ENCODE measurements at places on chromosomes 5 and 9. TPM values are rescaled to one million over a fixed set of nuclear protein-coding genes. Genes with fewer than 3 reads are reported as not detected.

The ARSI gene
- total RNA-seq = 0.51 TPM

The HAVCR1 gene
- total RNA-seq = not detected

The PARP8 gene
- total RNA-seq = 23.9 TPM

The ENHO gene
- 1.0 TPM for total RNA-seq

- peak overlapping the region; percentile 56 for H3K4me3 ChIP-seq
- DNase-seq = no peak
- H3K27me3 ChIP-seq = peaks cover 2% of the 10 kb centered on the region
- H3K36me3 ChIP-seq = no peaks in the 10 kb centered on the region
- peak overlapping the region; percentile 15 for H3K27ac ChIP-seq
These were observed 35.5 kb upstream of the ADAMTSL1 start for GRCh38 chr9:18438300-18438925.

- no peak overlapping the region for H3K27ac ChIP-seq
- no peaks in the 10 kb centered on the region for H3K36me3 ChIP-seq
- DNase-seq = no peak
- H3K4me3 ChIP-seq = no peak overlapping the region
- no peaks in the 10 kb centered on the region for H3K4me1 ChIP-seq
- H3K27me3 ChIP-seq = peaks cover 38% of the 10 kb centered on the region
These were observed 85.9 kb downstream of the RASGRF2 start for GRCh38 chr5:81046041-81046440.

DNA sequence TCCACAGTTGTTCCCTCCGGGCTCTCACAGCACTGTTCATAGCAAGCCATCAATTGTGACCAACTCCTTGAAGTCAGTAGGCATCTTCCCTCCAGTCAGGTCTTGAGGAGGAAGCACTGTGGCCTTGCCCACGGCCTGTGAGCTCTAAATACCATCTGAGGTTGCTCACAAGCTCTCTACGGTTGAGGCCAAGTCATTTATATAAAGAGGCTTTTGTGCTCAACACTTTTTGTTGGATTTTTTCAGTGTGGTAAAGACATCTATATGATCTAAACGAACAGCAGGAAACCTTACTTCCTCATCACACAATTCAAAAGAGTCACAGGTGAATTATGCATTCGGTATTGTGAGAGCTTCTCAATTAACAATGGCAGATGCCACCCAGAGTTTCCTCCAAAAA lies 97.3 kb downstream of the ZNF462 start:
- H3K27ac ChIP-seq = no peak overlapping the region
- no peak overlapping the region for H3K4me3 ChIP-seq
- peaks cover 19% of the 10 kb centered on the region for H3K4me1 ChIP-seq
- DNase-seq = no peak

GRCh38 chr5:52801329-52801728 lies 13.6 kb downstream of the ITGA1 start:
- H3K4me3 ChIP-seq = peak overlapping the region; percentile 90
- no peaks in the 10 kb centered on the region for H3K27me3 ChIP-seq
- DNase-seq = no peak
- peaks cover 82% of the 10 kb centered on the region for H3K4me1 ChIP-seq

GRCh38 chr9:107630156-107630555 lies 140.6 kb upstream of the KLF4 start:
- no peaks in the 10 kb centered on the region for H3K36me3 ChIP-seq
- DNase-seq = no peak
- H3K4me3 ChIP-seq = no peak overlapping the region
- no peaks in the 10 kb centered on the region for H3K27me3 ChIP-seq
- peaks cover 13% of the 10 kb centered on the region for H3K4me1 ChIP-seq

- H3K4me1 ChIP-seq = peaks cover 13% of the 10 kb centered on the region
- no peak overlapping the region for H3K4me3 ChIP-seq
- DNase-seq = no peak
- no peaks in the 10 kb centered on the region for H3K27me3 ChIP-seq
These were observed 21.3 kb downstream of the TLR4 start for GRCh38 chr9:117725426-117725887.

DNA sequence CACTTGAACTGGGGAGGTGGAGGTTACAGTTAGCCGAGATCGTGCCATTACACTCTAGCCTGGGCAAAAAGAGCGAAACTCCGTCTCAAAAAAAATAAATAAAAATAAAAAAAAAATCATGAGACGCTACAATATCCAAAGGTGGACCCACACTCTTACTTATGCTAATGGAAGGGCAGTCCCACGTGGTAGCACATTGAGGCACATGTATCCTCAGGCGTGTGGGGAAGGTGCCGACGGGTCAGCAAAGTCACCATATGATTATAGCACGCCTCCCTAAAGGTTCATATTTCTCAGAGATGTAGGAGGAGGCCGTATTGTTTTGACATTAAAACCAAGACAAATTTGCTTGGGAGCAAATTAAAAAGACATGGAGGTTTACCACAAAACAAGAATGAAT lies 201.6 kb downstream of the LRRC70 start:
- H3K27ac ChIP-seq = no peak overlapping the region
- peaks cover 6% of the 10 kb centered on the region for H3K27me3 ChIP-seq
- DNase-seq = no peak

DNA sequence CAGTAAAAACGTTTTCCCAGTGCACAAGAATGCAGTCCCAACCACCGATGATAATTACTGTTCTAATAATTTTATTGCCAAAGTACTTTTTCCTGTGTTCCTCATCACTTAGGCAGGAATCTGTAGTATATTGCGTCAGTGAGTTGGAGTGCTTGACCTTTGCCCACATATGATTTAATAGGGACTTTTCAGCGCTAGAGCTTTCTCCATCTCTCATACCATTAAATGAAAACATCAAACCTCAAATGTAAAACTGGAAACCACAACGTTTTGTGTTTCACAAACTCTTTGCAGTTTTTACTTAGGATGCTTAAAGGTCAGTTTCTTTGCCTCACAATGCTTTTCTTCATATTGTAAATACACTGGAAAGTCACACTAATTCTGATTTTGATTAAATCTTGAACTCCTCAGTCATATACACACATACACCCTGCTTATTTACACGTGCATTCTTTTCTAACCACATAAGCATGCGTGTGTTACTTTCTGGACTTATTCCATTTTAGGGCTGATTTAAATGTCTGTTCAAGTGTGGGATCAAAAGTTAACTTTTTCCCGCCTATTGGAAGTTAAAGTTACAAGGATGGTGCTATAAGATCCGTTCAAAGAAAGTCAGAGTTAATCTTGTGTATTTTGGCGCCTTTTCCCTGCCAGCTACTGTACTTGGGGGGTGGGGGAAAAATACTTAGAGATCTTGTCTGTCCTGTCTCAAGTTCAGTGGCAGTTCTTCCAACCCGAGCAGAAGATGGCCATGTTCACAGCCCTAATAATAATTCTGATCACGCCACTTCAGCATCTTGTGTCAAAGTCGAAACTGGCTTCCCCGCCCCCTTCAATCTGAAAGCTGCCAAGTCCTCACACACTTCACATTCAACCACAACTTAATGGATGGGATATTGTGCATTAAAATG lies 6.6 kb upstream of the NFIB start:
- no peaks in the 10 kb centered on the region for H3K27me3 ChIP-seq
- H3K27ac ChIP-seq = peak overlapping the region; percentile 68
- H3K36me3 ChIP-seq = no peaks in the 10 kb centered on the region
- no peak for DNase-seq
- peaks cover 54% of the 10 kb centered on the region for H3K4me1 ChIP-seq

GRCh38 chr5:133881576-133882388 lies 86.6 kb downstream of the C5orf15 start:
- no peak overlapping the region for H3K27ac ChIP-seq
- H3K4me1 ChIP-seq = peaks cover 22% of the 10 kb centered on the region
- H3K4me3 ChIP-seq = no peak overlapping the region
- peaks cover 14% of the 10 kb centered on the region for H3K27me3 ChIP-seq
